ENCODE measurements at places on chromosomes 16 and 17. TPM values are rescaled to one million over a fixed set of nuclear protein-coding genes. Genes with fewer than 3 reads are reported as not detected.

- no peak for DNase-seq
These were observed 150.8 kb downstream of the SNX11 start for GRCh38 chr17:48258331-48258730.

GRCh38 chr16:61579195-61579594, 457.0 kb downstream of the CDH8 start:
- DNase-seq = no peak

DNA sequence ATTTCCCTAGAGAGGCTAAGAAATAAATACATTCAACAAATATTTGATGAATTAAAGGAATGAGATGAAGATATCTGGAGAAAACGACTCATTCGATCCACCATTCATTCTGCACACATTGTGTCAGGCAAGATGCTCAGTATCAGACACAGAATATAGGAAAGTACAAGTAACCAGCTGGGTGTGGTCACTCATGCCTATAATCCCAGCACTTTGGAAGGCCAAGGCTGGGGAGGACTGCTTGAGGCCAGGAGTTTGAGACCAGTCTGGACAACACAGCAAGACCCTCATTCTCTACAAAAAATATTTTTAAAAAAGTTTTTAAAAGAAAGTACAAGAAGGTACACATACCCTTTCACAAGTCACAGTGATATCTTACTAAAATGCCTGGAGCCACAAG, 42.3 kb downstream of the CRLF3 start:
- no peak for DNase-seq

Gene HOXB3
- 41.9 TPM for total RNA-seq

DNA sequence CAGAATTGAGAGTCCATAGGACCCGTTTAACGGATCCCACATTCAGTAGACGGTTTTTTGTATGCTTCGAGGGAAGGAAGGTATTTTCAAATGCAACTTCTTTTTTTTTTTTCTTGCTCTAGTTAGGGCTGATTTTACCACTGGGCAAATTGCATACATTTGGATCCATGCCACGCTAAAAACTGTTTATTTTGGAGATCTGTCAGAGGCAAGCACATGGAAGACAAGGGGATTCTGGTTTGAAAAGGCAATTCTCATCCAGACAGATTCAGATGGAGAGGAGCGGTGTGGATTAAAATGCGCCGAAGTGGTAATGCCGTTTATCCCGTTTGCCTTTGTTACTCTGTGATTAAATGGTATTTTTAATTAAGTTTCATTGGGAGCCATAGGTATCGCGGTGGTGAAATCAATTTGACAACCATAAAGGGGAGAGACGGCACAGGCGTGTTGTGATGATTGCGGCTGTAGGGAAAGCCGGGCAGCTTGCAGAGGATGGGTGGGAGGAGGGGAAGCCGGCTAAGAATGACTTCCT, 170.4 kb downstream of the IRX3 start:
- no peak for DNase-seq

GRCh38 chr16:69804297-69804696, 42.2 kb downstream of the WWP2 start:
- no peak for DNase-seq

Gene MYH13
- total RNA-seq = not detected

DNA sequence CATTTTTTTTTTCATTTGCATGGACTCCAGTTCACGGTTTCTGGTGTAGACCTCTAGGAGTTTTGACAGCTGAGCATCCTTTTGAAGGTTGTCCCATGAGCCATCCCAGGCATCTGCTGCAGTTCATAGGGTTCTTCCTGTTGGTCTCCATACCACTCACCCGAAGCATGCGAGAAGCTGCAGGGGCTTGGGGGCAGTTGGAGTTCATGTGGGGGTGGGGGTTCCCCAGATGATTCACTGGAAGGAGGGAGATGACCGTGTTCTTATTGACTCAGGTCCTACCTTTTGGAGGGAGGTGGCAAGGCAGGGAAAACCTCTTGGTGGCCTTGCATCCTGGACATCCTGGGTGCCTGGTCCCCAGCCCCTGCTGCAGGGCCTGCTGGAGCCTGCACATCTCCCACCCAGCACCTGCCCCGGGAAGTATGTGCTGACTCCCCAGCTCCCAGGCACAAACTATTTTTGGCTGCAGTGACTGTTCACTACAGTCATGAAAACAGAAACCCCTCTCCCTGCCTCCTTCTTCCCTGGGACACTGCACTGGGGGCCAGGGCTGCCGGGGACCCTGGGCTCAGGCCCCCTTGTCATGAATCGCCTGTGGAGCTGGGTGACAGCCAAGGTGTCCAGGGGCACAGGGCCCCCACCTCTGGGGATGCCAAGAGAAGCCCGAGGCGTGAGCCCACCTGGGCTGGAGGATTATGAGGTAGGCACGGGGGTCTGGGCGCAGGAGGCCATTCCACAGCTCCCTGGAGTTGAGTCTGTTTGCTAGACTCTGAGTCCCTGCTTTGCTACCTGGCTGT, 64.9 kb upstream of the LGALS9 start:
- no peak for DNase-seq

Gene FAM171A2
- total RNA-seq = 0.67 TPM

DNA sequence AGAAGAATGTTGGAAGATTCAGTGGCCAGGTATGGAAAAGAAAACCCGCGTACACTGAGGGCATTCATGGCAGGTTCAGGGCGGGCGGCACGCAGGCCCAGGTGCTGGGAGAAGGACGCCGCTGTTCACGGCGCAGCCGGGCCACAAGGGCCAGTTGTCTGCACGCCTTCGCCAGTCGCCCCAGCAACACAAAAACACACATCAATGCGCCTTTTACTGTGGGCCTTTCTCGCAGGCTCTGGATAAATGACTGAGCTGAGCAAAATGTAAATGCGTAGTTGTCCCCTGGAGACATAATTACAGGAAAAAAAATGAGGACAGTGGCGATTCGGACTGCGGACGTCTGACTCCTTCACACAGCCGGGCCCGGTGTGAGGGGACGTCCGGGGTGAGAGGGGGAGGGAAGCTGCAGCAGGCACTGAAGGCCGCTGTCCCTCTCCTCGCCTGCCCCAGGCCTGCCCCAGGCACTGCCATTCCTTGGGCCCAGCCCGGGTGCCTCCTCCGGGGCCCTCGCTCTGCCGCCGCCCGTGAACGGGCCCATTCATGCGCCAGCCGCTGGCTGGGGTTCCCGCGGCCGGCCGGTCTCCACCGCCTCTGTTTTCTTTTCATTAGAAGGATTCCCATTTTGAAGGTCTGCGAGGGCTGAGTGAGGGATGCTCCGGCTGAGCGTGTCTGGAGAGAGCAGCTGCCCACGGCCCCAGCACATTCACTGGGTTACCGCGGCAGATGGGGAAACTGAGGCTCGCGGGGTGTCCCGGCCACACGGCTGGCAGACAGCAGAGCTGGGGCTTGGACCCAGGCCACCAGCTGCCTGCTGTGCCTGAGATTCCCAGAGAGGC, 6.5 kb upstream of the ZNF469 start:
- no peak for DNase-seq

All from left colon (tissue), 2 donors.